ENCODE measurements at places on chromosomes 5 and 9.

DNA sequence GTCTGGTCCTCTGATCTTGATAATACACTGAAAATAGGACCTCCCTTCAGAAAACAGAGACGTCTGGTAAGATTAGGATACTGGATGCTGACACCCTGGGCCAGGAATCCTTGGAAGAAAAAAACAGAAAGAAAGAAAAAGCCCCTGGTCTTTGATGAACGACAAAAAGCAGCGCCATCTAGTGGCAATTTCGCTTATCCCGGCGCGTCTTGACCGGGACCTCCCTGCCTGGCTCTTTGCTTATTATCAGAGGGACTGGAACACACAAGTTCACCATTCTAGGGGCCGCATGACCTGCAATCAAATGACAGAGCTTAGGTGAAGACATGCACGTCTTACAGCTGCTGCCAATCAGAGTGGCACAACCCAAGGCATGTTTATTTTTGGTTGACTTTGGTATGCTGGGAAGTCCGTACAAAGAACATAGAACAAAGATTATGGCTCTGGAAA, 114.9 kb upstream of the NFIB start:
- peak; percentile 48 for DNase-seq

DNA sequence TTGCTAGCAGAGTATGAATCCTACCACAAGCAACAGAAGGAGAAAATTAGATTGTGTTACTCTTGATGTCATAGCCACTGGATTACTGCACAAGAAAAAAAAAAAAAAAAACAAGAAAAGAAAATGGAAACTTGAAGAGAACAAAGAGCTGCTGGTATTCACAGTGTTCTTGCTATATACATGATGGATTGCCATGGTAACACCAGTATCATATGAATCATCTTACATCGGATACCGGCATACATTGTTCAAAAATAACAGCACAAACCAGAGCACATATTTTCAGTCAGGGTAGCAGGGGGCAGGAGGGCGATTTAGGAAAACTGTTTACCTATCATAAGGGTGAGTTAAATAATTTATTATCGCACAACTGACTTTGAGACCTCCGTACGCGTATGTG, 472.9 kb downstream of the PDE4D start:
- no peak for DNase-seq

DNA sequence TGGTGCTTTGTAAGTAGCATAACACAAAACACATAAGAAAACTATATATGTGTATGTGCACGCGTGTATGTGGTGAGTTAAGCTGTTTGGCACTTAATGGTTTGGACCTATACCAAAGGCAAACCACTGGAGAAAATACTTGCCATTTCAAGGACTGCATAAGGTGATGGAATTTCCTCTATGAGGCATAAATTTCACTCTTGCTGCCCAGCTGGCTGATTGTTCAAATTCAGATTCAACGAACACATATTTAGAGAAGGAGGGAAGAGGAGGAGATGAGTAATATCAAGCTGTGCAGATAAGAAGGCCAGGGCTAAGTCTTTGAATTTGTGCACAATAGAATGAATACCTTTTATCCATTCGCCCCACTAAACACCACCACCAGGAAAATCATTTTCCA, 470.6 kb upstream of the MPDZ start:
- no peak for DNase-seq

DNA sequence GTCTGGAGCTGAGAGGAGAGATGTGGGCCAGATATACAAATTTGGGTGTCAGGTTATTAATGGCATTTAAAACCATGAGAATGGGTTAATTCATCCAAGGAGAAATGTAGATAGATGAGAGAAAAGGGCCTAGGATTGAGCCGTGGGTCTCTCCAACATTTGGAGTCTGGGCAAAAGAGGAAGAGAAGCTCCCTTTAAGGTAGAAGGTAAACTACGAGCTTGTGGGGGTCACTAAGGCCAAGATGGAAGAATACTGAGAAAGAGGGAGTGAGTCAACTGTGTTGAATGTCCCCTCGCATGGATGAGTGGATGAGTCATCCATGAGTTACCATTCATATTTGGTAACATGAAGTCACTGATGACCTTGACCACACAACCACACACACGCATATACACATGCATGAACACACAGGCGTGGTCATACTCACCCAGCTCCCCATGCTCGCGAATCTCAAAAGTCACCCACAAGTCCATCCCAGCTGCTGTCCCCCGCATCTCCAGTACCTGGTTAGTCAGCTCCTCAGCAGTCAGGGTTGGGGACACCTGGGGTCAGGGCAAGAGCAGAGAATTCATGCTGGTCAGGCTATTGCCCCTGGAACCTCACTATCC, 6.8 kb upstream of the FCHSD1 start:
- peak; percentile 28 for DNase-seq

DNA sequence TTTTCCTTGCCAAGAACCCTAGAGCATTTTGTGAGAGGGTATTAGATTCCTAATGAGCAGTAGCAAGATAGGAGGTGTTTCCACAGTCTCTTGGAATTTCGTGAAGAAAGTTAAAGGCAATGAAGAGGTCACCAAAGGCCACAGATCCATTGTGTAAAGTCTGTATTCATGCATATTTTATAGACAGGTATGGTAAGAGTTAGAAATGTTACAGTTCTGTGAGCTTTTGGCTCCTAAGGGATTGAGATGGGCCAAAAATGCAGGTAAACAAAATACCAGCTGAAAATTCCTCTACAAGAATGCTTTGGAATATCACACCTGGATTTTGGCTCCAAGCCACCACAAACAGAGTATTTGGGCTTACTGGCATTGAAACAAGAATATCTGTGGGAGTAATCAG, 47.4 kb upstream of the FST start:
- DNase-seq = no peak

GRCh38 chr5:123265551-123265950, 157.7 kb downstream of the CEP120 start:
- no peak for DNase-seq

GRCh38 chr5:1007221-1007680, 1.4 kb upstream of the NKD2 start:
- DNase-seq = no peak

- no peak for DNase-seq
These were observed 22.5 kb downstream of the ANKHD1 start for GRCh38 chr5:140424135-140424534.

GRCh38 chr5:8756498-8757084, 789.3 kb downstream of the SEMA5A start:
- DNase-seq = peak; percentile 1

DNA sequence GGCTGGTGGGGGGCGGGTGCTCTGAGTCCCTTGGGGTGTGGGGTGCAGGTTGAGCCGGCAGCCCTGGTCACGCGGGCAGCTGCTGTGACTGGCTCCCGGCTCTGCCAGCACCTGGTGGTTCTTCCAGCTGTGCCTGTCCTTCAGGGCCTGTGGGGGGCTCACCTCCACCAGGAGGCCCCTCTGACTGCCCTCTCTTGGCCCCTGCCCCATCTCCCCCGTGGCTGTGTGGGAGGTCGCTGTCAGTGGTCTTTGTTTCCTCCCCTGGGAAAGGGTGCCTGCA, 3.3 kb downstream of the RXRA start:
- DNase-seq = no peak

DNA sequence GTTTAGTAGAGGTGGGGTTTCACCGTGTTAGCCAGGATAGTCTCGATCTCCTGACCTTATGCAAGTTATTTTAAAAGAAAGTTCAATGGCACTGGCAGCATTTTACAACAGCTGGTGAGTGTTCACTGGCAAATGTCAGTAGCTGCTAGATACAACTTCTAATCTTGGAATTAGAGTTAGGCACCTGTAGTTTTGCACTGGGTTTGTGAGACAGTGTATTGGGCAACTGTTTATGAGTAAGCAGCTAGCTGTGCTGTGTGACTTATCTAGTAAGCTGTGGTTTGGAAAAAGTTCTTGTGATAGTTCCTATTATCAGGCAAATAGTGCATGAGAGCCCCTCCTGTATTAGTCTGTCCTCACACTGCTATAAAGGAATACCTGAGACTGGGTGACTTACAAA, 61.5 kb downstream of the UBE2QL1 start:
- DNase-seq = no peak

DNA sequence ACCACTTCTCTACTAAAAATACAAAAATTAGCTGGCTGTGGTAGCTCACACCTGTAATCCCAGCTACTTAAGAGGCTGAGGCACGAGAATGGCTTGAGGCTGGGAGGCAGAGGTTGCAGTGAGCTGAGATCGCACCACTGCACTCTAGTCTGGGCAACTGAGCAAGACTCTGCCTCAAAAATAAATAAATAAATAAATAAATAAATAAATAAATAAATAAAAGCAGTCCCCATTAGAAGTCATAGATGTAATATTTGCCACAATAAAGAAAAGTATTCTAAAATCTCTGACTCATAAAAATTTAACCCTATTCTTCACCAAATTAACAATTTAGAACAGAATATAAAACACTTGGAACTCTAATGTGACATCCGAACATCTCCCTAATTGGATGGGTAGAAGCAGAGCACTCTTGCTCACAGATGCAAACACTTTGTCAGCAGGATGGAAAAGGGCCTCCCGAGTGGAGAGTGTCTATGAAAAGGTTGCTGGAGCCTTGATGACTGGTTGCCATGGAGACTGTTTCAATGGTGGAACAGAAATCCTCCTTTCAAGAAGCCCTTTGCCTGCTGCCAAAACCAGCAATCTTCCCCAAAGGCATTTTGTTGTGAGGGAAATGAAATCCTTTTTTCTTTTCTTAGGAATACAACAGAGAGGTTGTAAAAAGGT, 38.9 kb upstream of the TRAF1 start:
- DNase-seq = no peak

DNA sequence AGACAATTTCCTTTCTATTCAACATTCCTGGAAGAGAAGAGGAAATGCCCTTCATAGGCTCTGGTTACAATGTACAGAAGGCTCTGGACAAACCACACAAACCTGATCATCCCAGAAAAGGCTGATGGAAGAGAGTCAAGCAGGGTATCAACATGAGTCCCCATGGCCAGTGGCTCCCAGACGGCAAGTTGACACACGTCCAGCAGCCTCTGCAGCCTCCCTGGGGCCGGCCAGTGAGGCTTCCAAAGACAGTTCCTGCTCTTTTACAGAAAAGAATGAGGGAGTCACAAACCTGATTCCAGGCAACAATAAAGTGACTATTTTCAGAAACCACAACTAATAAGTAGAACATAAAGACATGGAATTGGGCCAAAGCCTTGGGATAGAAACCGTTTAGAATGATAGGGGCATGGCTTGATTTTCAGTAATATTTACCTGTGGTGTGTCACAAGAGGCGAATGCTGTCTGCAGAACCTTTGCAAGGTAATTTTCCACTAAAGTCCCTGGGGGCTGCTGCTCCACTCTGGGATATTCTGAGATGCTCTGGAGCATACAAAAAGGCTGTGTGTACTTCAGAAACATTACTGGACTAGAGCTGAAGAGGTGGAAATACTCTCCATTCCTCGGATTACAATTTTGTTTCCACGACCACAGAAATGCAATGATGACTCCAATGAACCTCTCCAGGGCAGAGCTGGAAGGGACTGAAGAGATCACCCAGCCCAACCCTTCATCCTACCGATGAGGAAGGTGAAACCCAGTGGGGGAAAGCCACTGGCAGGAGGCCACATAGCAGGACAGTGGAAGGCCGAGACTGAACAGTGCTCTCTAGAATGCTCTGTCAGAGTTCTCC, 10.4 kb downstream of the MED27 start:
- no peak for DNase-seq

DNA sequence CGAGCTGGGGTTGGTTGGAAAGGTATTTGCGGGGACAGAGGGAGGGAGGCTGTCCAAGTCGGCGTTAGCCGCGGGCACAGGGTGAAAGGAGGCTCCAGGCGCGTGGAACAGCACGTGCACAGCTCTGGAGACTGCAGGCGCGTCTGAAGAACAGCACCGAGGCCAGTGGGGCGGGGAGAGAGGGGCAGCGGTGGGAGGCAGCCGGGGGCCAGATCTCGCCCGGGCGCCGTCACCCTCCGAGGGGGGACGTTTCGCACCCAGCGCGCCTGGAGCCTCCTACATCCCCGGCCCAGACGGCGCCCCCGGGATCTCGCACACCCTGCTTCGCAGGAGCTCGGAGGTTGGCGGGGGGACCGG, 79.6 kb downstream of the NTNG2 start:
- no peak for DNase-seq

DNA sequence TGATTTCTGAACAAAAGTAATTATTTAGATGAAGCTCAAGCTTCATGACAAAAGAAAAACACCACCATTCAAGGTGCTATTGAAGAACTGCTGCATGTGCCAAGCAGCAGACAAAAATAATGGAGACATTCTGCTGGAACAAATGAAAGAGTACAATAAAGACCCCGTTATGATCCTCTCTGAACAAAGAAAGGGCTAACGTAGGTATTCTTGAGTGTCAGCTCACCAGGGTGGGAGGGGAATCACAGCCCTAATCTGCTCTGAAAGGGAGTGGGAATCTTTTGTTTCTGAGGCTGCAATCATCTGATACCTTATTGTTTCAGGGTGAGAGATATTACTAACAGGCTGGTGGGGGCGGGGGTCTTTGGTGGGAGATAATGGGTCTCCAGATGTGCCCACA, 15.4 kb downstream of the CEMIP2 start:
- no peak for DNase-seq

DNA sequence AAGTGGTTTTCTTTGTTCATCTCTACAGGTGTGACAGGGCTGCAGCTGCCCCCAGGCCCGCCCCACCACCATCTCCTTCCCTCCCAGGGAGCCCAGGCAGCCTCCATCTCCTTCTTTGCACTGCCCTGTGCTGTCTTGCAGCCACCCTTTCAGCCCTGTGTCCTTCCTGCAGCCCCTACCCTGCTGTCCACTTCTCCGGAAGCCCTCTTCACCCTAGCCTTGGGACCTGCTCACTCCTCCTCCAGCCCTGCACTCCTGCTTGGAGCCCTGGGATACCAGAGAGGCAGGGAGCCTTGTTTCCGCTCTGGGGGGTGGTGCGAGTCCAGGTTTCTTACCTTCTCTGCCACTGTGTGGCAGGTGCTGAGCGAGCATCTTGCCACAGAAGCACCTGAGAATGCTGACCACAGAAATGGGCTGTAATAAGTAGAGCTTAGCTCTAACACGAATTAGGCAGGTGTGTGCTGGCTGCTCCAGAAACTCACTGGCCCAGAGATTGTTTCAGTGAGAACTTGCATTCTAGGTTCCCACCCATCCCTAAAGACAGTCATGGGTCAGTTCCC, 51.3 kb upstream of the GADD45G start:
- no peak for DNase-seq

DNA sequence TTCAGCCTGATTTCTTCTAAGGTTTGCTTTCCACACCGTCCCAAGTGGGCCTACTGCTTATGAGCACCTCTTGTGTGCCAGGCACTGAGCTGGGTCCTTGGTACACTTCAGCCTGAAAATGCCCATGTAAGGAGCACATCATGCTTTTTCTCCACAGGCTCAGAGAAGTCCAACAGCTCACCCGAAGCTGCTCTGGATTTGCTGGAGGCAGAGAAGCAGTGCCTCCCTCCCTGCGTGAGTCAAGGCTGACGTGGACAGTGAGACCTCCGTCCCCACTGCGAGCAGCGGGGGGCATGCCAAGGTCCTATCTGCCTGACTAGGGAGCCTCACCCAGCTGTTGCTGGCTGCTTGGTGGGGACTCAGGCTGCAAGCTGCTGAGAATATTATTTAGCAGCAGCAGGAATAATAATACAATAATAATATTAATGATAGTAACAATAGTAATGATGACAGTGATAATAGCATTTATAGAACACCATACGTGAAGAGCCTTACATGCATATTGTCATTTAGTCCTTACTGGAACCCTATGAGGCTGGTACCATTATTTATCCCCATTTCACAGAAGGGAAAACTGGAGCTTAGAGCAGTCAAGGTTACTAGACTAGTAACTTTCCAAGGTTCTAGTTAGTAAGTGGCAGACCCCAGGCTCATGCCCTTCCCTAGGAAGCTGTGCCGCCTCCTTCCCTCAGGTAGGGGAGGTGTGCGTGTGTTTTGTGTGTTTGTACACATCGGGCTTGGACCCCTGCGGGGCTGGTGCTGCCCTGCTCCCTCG, 194.8 kb downstream of the HSPA4 start:
- no peak for DNase-seq

GRCh38 chr9:99513441-99514112, 291.5 kb downstream of the SEC61B start:
- no peak for DNase-seq

Measured in activated CD4-positive, alpha-beta T cell treated with anti-CD3 and anti-CD28 coated beads, Interleukin-10, Interleukin-2, amounts not matched to agents 100 ng/mL and 50 ng/mL, durations not matched to agents 16 hours and 8 hours (primary cell).